ENCODE measurements at places on chromosomes 12 and 14.

DNA sequence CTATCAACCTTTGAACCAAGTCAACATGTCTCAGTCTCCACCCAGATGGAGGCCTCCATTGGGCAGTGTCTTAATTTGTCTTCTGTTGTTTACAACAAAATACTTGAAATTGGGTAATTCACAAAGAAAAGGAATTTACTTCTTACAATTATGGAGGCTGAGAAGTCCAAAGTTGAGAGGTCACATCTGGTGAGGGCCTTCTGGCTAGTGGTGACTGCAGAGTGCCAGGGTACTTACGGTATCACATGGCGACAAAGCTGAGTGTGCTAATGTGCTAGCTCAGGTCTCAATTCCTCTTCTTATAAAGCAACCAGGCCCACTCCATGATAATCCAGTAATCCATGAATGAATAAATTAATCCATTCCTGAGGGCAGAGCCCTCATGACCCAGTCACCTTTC, 4.7 kb downstream of the NID2 start:
- no peak for DNase-seq

DNA sequence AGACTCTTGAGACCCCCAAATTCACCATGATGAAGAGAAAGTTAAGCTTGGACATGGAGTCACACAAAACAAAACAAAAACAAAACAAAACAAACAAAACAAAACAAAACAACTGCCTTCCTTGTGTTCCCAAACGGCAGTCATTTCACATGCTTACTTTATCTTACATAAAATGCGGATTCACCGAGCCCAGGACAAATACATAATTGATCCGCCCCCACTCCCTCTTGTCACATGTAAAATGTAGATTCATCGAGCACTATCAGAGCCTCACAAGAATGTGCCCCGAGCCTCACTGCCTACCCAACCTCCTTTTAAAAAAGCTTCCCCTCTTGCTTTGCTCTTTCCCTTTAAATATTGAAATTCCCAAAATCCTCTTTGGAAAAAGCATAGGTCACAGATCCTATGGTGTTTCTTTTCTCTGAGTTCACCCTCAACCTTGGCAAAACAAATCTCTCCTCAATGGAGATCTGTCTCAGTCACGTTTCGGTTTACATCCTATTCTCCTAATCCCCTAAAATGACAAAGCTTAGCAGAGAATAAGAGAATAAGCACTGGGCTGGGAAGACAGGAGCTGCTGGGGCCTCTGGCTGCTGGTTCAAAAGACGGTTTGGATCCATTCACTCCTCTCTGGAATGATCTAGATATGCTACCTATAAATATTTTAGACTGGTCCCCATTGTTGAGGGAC, 83.7 kb downstream of the NINJ2 start:
- no peak for DNase-seq

DNA sequence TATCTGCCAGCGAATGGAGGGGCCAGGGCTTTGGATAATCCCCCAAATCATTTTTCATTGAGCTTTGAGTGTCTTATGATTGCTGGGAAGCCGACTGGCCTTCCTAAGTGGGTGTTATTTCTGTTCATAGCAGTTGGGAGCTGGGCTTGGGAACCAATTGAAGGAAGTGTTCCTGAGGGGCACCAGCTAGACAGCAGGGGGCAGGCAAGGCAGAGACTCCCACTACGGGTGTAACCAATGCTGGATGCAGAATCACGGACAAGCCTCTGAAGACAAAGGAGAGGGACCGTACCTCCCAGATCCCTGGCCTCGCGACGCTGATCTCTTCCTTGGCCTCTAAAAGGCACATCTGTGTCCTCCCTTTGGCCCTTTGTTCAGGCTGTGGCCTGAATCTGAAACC, 149.0 kb upstream of the PRMT8 start:
- peak; percentile 45 for DNase-seq

DNA sequence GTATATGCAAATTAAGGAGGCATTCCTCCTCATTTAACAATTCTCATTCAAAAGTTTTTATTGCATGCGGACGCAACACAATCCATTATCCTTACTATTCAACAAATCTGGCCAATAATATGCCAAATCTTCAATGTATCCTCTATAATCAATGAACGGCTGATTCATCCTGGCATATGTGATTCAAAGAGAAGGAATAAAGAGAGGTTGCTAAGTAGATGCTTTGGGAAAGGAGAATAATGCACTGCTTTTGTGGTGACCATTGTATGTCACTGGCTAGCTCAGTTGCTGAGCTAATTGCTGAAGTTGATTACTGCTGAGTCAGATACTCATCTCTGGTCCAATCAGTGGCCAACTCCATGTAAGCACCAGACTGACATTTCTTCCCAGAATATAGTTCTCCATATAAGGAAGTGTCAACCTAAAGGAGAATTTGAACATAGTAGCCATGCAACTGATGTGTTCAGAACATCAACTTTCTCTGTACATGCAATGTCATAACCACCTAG, 148.0 kb downstream of the PDZRN4 start:
- DNase-seq: no peak

DNA sequence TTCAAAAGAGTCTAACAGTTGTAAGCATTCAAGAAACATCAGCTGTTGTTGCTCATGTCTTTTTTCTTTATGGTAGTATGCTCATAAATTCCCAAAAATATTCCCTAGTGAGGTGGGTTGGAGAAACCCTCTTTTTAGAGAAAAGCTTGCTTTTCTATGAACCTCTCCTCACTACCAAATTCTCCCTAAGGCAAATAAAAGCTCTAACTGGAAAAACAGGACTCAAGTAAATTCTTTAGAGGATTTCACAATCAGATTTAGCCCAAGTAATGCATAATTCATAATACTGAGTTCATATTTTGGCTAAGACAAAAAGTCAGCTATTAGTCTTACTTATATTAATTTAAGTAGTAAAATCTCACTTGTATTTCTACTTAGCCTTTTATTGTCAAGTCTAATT, 59.1 kb downstream of the DIO2 start:
- no peak for DNase-seq

DNA sequence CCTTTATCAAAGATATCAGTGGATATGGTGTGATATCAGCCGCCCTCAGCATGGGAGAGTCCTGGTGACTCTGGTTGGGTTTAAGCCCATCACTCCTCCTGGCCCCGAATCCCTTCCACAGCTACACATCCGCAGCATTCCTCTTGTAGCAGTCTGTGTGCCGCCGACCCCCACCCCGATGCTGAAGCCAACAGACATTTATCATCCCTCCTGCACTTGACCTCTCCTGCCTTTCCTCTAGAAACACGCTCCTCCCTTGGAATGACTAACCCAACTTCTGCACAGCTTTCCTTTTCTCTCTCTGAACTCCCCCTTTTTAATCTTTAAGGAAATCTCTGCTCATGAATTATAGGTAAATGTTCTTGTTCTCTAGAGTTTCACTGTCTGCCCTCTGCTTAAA, 250.9 kb upstream of the FOXN3 start:
- peak; percentile 79 for DNase-seq
